ENCODE measurements at places on chromosomes 5 and 9.

DNA sequence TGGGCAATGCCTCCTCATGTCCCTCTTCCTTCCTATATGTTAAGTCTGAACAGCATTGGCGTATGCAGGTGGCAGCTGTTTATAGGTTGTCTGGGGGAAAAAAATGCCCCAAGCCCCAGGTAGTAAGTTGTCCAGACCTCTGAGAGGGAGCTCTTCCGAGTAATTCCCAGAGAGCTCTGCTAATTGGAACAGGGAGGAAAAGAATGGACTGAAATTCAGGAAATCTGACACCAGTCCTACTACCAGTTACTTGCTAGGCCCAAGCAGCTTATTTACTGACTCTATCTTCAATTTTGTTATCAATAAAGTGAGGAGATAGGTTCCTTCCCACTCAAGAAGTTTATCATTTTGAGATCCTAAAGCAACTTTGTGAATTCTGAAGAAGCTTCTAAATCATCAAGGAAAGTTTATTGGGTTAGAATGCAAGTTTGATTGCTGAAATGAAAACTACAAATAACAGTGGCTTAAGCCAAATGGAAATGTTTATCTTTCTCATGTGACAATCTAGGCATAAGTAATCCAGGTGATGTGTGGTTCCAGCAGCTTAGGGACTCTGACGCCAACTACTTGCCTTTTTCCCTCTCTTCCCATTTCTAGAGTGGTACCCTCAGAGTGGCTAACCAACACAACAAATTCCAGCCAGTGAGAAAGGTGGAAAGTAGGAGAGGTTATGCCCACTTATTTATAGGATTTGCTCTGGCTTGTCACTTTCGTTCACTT lies 5.6 kb downstream of the STK32A start:
- DNase-seq: no peak

DNA sequence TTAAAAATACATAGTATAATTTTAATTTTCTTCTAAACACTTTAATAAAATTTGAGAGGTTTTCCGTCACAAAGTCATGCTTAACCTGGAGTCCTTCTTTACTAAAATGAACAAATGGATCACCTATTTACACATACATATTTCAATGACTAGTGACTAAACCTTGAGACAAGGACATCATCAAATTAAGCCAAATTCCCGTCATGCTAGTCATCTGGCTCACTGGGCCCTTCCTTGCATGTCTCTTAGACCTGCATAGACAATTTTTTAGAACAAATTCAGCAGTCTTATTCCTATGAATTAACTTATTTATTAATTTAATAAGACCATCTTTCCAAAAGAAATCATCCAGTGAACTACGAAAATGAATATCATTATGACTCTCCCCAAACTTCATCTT lies 26.6 kb downstream of the ERAP2 start:
- no peak for DNase-seq

DNA sequence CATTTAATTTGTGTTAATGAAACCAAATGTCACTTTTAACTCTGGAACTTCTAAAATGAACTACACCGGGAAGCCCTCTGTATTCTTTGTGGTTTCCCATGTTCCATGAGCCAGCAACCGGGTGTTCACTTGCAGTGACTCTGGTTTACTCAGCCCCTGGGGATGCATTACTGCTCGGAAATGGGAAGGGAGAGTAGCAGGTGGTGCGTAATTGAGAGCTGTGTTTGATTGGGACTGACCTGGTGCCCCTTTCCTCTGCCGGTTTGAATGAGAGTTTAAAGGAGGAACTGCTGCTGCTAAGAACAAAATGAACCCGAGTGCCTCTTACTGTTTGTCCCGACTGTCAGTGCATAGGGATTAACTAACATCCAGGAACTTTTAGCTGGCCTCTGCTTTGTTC lies 100.1 kb upstream of the DHFR start:
- no peak for DNase-seq

DNA sequence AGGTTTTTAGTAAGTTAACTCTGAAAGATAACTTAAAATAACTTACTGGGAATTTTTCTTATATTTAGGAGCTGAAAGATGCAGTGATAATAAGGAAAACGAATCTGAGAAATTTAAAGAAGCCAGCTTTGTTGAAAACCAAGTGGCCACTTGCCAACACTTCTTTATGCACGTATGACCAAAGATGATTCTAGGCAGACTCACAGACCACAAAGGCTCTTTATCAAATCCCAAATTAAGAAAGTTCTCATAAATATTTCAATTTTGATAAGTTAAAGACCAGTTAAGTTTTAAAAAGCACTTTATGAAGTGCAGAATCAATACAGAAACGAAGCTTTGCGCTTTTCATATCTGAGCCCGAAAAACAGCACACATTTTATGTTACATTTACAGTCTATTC lies 1.5 kb downstream of the AFF4 start:
- no peak for DNase-seq

- DNase-seq: no peak
Observed at GRCh38 chr9:77927265-77927664, 104.3 kb downstream of the GNAQ start.

DNA sequence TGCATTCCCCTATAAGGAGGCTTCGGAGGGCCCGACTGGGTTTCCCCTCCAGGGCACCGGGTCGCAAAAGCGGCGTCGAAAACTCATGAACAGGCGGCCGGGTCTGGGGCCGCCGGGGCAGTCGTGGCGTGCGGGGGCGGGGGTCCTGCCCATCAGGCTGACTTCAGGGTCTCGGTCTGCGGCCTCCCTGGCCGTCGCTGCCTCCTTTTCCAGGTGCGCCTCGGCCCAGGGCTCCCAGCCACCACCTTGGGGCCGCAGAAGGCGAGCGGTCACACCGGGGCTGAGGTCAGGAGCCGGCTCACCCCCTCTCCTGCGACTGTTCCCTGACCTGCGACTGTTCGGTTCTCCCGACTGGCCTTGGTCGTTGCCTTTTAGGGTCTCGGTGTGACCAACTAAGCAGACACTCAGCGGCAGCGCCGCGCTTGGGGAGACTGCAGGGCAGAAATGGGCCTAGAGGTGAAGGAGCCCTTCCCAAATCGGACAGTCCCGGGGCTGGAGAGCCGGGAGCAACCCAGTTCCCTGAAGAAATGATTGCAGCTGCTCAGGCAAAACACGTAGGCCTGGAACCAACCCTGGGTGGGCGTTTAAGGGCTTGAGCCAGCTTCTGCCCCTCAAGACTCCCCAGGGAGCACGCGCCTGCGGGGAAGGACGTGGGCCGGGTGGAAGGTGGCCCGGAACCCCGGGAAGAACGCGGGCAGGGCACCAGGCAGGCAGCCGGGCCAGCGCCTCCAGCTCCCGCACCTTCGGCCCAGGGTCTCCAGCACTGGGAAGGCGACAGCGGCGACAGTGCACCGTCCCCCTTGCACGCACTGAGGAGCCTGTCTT lies 11.2 kb downstream of the IRX2 start:
- DNase-seq: no peak

DNA sequence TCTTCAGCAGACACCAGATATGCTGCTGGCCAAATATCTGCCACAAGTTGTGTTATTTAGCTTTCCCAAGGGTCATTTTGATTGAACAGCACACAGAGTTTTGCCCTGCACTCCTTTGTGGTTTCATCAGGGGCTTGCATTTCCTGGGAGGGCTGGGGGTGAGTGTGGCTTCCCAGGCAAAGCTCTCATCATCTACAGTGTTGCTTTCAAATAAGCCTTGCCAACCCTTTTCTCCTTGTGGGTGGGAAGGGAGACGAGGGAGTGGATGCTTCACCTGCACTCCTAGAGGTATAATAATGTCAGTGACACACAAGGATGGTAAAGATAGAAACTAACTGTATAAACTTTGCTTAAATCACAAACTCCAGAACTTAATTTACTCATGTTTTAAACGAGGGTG lies 107.0 kb downstream of the MARCHF11 start:
- no peak for DNase-seq

- DNase-seq: no peak
Observed at GRCh38 chr9:123682746-123683145, 247.2 kb downstream of the DENND1A start.

GRCh38 chr9:76441551-76442322 lies 17.2 kb upstream of the GCNT1 start:
- no peak for DNase-seq

- no peak for DNase-seq
Observed at GRCh38 chr9:98962181-98962560, 18.5 kb downstream of the COL15A1 start.

DNA sequence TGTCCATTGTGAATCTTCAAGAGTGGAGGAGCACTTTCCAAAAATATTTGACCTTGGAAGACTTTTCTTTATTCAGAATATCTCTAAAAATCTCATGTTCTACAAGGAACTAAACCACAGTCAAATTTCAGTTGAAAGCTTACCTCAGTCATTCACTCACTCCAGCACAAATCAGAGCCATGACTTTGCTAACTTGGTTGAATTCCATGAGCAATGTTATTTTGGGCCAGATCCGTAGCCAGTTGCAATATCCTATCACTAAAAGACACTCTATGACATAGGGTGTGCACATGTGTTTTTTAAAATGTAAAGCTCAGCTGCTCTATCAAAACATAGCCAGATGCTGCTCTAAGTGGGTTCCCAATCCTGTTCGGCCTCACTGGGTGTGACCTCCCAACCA lies 156.1 kb upstream of the ANKRD55 start:
- no peak for DNase-seq

DNA sequence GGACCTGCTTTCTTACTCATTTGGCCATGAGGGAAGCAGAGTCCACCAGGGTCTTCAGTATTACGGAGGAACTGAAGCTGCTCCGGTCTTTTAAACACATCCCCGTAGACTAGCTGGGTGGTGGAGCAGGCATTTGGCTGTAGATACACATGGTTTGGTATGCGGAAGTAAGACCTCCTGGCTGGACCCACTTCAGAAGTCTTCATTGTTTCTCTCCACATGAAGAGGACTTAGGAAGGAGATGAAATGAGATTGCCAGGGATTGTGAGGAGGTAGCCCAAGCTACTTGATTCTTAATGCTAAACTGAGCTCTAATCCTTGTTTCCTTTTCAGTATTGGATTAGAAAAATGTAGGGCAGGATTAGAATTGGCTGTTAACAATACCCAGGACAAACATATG lies 32.9 kb downstream of the STXBP1 start:
- no peak for DNase-seq

GRCh38 chr9:97438666-97439065 lies 26.8 kb downstream of the TDRD7 start:
- no peak for DNase-seq

- peak; percentile 79 for DNase-seq
Observed at GRCh38 chr9:127874301-127875221, 2.9 kb downstream of the AK1 start.

DNA sequence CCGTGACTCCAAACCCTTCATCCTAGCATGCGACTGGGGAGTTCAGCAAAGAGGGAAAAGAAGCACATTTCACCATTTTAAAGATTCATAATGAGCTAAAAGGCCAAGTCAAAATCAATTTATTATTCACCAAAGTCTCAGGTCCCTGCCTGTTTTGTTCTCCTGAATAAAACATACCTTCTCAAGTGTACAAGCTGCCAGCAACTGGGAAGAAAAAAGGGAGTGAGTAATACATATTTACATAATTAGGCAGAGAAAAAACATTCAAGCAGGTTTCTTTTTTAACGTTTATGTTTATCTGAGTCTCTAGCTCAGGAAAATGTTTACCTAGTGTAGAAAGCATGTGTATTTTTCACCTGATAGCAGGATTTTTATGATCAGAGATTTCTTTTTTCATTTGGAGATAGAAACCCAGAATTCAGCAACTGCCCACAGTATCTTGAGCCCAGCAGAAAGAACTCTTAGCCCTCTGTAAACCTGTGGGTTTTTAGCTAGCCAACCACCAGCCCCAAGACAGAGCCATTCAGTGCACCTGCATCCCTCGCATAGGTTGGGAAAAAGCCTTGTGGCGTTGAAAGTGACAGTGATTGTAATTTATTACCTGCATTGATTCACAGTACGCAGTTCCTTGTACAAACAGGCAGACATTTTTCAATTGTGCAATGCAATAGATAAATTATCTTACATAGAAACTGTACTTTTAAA lies 117.9 kb upstream of the GRIA1 start:
- no peak for DNase-seq

- no peak for DNase-seq
Observed at GRCh38 chr5:149824120-149824519, 94.0 kb downstream of the PPARGC1B start.

DNA sequence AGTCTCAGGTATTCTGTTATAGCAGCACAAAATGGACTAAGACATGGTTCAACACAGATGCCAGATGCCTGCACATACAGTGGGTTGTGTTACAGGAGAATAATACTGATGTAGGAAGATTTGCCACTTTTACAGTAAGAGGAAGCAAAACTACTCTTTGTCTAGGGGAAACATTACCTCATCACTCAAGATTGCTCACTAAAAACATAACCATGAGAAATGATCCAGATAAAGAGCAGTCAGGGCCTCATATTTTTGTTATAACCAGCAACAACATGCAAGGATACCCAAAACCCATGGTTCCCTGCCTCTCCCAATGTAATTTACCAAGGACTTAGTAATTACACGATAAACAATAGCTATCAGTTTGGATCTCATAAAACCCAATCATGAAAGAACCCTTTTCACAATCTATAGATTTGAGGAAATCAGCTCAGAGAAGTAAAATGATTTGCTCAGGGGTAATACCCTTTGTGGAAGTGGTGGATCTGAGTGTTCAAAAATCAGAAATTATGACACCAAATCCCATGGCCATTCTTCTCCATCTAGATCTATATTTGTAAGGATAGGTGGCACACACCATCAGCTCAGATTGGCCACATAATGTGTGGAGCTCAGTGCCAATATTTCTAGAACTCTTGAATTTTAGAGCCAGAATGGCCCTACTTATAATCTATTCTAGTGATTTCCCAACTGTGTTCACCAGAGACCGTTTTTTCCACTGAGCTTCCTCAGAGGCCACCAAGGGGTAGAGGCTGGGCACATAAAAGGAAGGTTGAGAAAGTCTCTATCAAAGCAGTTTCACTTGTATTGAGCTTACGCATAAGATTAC lies 27.8 kb downstream of the DPYSL3 start:
- DNase-seq: no peak

GRCh38 chr5:5316334-5316733 lies 106.1 kb upstream of the ICE1 start:
- no peak for DNase-seq

Measured in aorta (tissue), 5 donors.